ENCODE measurements at places on chromosomes 1 and 21.

DNA sequence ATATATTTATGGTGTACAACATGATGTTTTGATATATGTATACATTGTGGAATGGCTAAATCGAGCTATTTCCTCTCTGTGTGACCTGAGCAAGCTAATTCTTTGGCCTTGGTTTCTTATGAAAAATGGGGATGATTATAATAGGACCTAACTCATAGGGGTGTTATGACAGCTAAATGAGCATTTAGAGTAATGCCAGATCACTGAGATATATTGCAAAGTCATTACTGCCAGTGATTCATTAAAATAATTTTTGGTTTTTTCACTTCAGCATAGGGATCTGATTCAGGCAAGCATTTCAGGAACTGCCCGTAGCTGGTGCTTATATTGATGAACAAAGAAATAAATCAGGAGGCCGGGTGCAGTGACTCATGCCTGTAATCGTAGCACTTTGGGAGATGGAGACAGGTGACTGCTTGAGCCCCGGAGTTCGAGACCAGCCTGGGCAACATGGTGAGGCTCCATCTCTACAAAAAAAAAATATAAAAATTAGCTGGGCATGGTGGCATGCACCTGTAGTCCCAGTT, 30.7 kb downstream of the DAB1 start:
- DNase-seq, result no peak

DNA sequence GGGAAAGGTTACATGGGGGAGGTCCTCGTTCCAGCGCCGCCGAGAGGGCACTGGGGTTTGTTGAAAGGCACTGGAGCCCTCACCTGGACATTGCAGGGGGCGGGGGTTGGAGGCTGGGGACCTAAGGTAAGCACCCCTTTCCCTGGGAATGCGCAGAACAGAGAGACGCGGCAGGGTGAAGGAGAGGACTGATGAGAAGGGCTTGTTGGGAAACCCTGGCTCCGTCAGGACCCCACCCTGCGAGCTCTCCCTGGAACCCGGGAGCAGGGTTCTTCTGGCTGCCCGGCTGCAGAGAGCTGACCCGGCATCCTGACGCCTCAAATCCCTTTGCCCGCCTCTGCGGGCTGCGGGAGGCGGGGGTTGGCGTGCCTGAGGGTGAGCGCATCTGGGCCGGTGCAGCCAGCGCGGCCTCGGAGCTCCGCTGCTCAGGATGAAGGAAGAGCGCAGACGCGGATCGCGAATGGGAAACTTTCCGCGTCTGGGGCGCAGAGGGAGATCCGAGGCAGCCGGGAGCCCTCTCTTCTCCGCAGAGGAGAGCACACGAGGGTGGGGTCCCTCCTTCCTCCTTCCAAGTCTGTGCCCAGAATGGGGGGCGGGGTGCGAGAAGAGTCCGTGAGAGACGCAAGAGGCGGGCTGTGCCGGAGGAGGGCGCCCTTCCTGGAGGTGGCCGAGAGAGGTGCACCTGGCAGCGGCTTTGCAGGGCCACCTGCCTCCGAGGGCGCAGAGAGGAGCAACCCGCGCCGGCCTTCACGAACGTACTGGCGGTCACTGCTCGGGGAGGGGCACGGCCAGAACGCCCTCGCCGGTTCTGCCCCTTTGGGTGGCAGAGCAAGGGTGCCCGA, 2.4 kb downstream of the IGSF21 start:
- no peak for DNase-seq

DNA sequence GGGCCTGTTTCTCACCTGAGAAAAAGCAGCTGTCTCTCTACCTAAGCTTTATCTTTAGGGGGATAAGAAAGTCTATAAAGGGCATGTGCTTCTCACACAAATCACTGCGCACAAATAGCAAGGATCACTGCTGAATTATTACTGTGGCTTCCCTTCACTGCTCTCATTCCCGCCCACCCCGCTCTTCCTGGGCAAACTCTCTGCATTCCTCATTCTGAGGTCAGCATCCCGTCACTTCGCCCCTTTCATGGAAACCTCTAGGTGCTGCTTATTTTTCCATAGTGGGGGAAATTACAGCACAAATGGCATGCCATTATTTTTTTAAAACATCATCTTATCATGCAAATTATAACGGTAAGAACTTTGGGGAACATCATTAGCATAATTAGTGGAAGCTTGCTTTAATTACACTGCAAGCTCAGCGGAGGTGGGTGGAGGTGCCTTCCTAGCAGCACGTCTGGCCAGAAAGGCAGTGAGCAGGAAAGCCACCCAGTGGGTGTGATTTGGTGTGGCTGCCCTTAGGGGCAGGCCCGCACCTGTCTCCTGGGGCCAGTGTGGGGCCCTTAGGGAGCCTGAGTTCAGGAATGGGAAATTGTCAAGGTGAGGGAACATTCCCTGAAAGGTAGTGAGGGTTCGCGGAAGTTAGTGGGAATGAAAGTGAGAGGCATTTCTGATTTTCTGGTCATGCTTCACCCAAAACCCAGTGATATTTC, 105.9 kb downstream of the LAMC2 start:
- peak; percentile 18 for DNase-seq

DNA sequence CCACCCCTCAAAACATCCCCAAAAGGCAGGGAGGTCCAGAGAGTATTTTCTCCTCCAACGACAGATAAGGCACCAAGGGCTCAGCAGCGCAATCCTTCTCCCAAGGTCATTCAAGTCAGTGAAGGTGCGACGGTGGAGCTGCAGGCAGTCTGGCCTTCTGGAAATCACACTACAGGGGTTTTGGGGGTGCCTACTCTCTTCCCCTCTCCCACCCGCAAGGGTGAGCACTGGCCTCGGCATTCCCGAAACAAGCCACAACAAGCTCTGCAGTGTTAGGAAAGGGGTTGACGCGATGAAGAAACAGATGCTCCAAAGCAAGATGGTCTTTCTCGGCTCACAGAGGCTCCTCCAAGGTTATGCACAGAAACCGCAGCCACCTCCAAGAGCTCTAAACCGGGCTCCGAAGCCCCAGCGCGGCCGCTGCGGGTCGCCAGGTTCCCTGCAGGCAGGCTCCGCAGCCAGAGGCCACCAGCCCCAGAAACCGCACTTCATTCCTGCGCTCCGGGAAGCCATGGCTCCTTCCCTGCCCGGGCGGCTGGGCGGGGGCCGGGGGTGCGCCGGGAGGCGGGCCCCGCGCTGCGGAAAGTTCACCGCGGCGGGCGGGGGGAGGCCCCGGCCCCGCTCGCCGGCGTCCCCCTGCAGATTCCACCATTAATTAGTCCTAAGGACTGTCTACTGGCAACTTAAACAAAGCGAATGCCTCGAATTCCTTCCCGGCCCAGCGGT, 1.1 kb downstream of the LUZP1 start:
- DNase-seq, result no peak
